CD4-positive, alpha-beta T cell treated with Interleukin-15 for 4 hours (primary cell): ENCODE measurements at places on chromosomes 6 and 20.

DNA sequence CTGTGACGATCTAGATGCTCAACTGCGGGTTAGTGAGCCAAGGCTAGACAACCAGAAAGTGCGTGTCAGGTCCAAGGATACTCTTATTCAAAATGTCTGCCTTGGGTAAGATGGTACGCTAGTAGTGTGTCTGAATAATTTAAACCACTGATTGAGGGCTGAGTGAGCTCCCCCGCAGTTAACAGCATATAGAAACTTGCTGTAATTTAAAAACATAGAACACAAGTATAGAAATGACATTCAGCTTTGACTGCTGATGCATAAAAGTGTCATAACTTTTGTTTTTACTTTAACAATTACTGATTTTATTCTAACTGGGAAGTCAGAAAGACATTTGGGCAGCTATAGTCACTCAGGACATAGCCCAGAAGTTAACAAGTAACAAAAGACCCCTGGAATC lies 45.6 kb upstream of the SLC22A1 start:
- no peak for DNase-seq

DNA sequence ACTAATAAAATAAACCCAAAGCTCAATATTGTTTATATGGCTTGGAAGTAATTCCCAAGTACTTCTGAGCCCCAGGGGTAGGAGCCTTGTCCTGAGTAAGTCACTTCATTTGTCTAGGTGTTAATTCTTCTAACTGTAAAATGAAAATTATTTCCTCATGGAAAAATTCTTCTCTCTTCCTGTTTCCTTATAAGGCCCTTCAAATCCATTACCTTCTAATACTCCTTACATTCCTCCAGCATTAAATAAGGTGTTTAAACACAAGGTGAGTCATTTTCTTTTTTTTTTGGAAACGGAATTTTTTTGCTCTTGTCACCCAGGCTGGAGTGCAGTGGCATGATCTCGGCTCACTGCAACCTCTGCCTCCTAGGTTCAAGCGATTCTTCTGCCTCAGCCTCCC lies 41.9 kb downstream of the PRR18 start:
- no peak for DNase-seq

DNA sequence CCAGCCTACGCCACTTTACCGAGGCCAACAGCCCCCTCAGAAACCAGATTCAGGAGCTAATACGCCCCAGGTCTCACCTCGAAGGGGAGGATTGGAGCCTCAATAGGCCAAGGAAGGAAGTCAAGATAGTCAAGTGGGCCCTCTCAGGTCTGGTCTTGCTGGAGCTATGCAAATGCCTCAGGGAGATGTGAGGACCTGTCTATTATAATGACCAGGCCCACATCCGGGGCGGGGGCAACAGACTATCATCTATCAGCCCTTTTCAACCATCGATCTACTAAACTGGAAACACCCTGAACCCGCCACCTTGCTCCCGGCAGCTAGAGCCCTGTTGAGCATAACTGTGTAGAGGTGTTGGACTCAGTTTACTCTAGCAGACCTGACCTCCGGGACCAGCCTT lies 12.7 kb upstream of the GSTA3 start:
- no peak for DNase-seq

DNA sequence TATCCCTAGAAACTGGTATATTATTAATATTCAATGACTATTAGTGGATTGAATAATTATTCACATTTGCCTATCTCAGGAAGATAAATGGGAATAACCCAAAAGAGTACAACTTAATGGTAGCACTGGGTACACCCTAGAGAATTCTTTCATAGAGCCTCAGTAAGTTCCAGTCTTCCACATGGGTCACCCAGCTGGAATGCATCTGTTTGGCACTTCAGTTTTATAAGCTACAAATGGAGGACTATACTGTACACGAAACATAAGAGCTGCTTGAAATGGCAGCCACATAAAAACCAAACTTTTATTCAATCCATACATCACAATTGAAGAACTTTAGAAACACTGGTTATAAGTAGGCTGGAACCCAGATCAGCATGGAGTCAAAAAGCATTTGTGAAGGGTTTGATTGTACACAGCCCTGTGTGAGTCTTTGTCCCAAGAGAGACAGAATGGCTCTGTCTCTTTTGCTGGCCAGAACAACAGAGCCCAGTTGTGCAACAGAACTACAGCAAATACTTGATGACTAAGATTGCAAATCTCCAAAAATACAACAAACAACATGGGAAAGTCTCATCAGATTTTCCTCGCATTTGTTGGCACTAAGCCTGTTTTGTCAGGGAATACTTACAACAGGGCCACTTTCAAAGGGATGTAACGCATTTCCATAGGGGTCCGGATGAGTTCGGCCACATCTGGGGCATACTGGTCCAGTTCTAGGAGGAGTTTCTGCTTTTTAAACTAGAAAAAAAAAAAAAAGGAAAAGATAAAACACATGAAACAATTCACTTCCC lies 39.5 kb downstream of the PIGU start:
- no peak for DNase-seq

DNA sequence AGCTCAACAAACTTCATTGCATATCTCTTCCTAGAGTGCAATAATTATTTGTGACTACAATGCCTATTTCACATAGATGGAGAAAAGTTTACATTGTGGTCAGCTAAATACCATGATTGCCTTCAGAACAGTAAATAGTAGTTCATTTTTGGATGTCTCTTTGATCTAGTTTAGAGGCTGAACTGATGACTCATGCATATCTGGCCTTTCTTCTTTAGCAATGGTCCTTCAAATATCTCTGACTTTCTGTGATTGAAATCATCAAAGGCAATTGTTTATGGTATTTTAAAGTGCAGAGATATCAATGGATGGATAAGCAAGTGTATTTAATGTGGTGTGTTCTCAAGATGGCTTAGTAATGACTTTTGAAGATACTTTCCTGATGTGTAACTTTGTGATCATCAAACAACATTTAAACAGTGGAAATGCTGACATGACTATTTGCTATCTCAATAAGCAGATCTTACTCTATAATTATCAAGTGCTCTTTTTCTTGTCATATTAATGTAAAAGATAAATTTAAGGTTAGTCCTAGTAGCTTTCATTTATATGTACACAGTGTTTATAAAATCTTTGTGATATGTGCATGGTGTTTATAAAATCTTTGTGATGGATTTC lies 523.7 kb upstream of the SLC35B3 start:
- no peak for DNase-seq

GRCh38 chr20:32612351-32613191 lies 27.4 kb upstream of the NOL4L start:
- no peak for DNase-seq

DNA sequence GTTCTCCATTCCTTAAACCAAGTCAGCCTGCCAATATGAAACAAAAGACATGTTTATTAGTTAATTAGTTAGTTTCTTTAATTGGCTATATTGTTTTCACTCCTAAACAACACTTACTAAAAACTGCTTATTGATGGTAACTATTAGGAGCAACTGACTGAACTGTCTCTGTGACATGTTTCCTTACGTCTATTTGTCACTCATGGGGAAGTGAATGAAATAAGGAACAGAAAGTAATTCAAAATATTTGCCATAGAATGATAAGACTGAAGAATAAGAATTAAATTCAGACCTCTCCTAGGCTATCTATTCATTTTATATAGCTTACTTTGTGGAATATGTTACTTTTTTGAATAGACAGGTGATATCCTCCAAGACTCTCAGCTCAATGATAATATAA lies 217.2 kb downstream of the LAMA2 start:
- DNase-seq = no peak

DNA sequence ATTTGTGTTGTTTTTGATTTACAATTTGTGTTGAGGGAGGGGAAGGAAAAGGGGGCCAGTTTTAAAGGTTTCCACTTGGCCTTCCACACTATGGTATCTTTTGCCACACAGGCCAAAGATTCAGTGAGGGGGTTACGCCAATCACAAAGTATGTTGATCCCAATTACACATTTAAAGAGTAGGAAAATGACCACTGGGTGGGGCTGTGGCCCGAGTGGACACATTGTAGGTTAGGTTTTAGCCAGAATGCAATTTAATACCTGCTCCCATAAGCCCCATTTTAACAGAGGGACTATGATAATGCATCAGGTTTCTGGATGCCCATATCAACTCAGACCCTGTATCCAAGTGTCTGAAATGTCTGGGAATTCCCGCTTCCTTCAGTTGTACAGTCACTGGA lies 15.6 kb downstream of the VGLL2 start:
- no peak for DNase-seq

DNA sequence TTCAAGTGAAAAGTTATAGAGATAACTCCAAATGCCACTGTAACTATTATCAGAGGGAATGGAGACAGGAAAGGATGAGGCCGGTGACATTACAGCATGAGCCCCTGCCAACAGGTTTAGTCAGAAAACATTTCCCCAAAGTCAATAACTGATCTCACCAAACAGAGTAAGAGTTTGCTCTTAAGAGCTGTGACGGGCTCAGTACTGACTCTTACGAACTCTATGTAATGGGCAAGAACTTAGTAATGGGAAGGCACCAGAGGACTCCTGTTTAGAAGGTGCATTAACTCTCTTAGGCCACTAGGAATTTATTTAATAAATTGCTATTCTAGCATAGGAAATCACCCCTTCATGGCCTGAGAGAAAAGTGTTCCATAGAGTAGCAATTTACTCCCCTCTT lies 76.8 kb downstream of the SAMD5 start:
- DNase-seq = no peak

GRCh38 chr6:85429346-85429745 lies 20.5 kb upstream of the NT5E start:
- no peak for DNase-seq

- no peak for DNase-seq
These were observed 18.3 kb upstream of the AGPAT4 start for GRCh38 chr6:161292145-161292544.

- no peak for DNase-seq
These were observed 8.3 kb downstream of the FAM110A start for GRCh38 chr20:841568-842546.

GRCh38 chr6:141359953-141360352 lies 772.8 kb upstream of the GJE1 start:
- DNase-seq = no peak

- no peak for DNase-seq
These were observed 46.4 kb downstream of the UTRN start for GRCh38 chr6:144331491-144331969.

DNA sequence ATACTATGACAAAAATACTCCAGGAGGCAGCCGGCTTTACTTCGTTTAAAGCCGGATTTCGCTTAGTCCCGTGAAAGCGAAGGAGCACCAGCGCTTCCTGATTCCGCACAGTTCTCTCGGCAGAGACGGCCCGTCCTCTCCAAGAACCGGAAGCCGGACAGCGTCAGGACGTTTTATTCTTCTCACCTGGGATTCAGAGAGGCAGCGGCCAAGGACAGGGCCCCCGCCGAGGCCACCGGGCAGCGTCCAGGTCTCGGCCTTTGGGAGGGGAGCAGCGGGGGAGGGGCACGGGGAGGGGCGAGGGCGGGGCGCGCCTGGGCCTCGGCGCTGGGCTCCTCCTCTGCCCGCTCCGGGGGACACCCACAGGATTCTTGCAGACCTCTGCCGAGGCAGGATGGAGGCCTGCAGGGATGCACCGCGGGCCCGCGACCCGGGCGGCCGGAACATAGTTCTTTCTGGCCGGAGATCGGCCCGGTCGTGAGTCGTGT lies 2.8 kb upstream of the DIDO1 start:
- DNase-seq = peak; percentile 37

DNA sequence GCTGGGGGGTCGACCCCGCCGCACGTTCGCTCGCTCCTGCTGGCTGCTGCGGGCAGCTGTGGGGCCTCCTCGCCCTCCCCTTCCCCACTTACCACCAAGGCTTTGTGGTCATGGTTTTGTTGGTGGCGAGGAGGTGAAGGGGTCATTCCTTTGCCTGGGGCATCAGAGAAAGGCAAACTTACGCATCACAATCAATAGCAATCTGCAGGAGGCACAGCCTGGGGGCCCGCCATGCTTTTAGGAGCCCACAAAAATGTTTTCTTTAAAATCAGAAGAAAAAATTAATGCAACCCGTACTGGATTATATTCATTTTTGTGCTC lies 137.0 kb downstream of the IMPG1 start:
- DNase-seq = no peak

DNA sequence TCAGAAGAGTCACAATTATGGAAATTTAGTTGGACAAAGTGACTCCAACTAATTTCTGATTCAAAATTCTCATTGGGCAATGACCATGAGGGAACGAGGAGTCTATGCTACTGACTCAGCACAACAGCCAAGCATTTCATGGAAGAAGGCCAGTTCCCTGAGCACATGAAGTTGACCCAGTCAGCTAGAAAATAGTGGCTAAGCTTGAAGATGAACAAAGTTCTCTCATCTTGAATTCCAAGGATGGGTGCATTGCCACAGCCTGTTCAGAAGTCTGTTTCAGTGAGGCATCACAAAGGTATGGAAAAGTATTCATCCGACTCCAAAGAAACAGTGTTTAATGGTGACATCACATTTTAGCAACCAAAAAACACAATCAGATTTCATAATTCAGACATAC lies 676.9 kb downstream of the HACE1 start:
- no peak for DNase-seq
